Adrenal gland (tissue), 19 donors: ENCODE measurements at places on chromosomes 11 and 22. TPM values are rescaled to one million over a fixed set of nuclear protein-coding genes. Genes with fewer than 3 reads are reported as not detected.

- H3K27ac ChIP-seq = no peak overlapping the region
- H3K36me3 ChIP-seq = no peaks in the 10 kb centered on the region
- H3K4me3 ChIP-seq = no peak overlapping the region
Measured at GRCh38 chr22:22579869-22580604, 21.0 kb upstream of the PRAME start.

OR10A2 gene
- not detected for total RNA-seq

SEC14L6 gene
- 0.36 TPM for total RNA-seq

- peak; percentile 40 for DNase-seq
- no peaks in the 10 kb centered on the region for H3K36me3 ChIP-seq
- peak overlapping the region; percentile 96 for H3K27ac ChIP-seq
- H3K27me3 ChIP-seq = no peaks in the 10 kb centered on the region
- H3K4me1 ChIP-seq = peaks cover 7% of the 10 kb centered on the region
Measured at GRCh38 chr11:67119585-67120391, 725 bp downstream of the KDM2A start.

DNA sequence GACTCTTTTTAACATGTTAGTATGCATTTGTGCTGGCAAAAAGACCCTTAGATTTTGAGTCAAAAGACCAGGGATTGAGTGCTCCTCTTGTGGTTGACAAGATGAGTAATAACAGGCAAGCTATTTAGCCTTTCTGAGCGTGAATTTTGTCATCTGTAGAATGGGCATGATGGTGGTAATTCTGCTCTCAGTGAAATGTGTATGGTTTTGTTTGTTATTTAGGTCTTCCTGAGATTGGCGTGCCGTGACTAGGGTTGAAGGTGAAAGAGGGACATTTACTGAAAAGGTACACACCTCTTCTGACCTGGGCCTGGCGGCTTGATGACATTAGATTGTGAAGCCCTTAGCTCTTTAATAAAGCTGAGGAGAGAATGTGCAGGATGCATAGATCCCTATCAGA is 8.4 kb upstream of the CEP295 start:
- H3K27me3 ChIP-seq = peaks cover 3% of the 10 kb centered on the region
- no peaks in the 10 kb centered on the region for H3K36me3 ChIP-seq
- no peak for DNase-seq
- no peak overlapping the region for H3K4me3 ChIP-seq
- H3K4me1 ChIP-seq = no peaks in the 10 kb centered on the region
- H3K27ac ChIP-seq = no peak overlapping the region

GRCh38 chr11:127345819-127346459 is 345.4 kb upstream of the KIRREL3 start:
- DNase-seq = peak; percentile 67
- no peaks in the 10 kb centered on the region for H3K4me1 ChIP-seq
- no peaks in the 10 kb centered on the region for H3K27me3 ChIP-seq
- H3K27ac ChIP-seq = no peak overlapping the region
- no peaks in the 10 kb centered on the region for H3K36me3 ChIP-seq

USP28 gene
- 14.9 TPM for total RNA-seq

GRCh38 chr11:123536690-123537437 is 106.8 kb downstream of the GRAMD1B start:
- peaks cover 65% of the 10 kb centered on the region for H3K4me1 ChIP-seq
- no peaks in the 10 kb centered on the region for H3K36me3 ChIP-seq
- no peak overlapping the region for H3K4me3 ChIP-seq
- DNase-seq = peak; percentile 76

CARD16 gene
- total RNA-seq = 23.0 TPM

GRCh38 chr22:34017205-34017604 is 96.9 kb upstream of the LARGE1 start:
- no peak overlapping the region for H3K27ac ChIP-seq
- no peak overlapping the region for H3K4me3 ChIP-seq
- no peaks in the 10 kb centered on the region for H3K4me1 ChIP-seq
- no peaks in the 10 kb centered on the region for H3K36me3 ChIP-seq

OR8J3 gene
- not detected for total RNA-seq

GRCh38 chr11:42255906-42256305 is 796.5 kb upstream of the LRRC4C start:
- no peak overlapping the region for H3K27ac ChIP-seq
- DNase-seq = no peak
- no peaks in the 10 kb centered on the region for H3K36me3 ChIP-seq
- H3K27me3 ChIP-seq = no peaks in the 10 kb centered on the region
- H3K4me1 ChIP-seq = no peaks in the 10 kb centered on the region

DNA sequence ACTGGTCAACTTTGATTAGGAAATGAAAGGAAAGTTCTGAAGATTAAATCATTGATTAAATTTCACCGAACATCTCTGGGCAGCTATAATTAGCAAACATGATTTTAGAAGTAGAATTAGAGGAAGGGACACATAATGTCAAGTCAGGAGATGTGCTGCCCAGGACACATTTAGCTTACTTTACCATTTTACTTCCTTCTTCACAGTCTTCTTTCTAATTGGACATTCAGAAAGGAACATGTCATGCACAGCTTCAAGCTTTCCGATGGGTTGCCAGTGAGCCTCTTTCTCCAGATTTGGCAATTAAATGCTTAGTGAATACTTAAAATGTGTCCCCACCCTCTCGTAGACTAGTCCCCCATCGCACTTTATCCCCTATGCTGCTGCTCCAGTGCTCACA is 234.7 kb downstream of the FAM76B start:
- no peaks in the 10 kb centered on the region for H3K36me3 ChIP-seq
- H3K27ac ChIP-seq = no peak overlapping the region
- H3K4me1 ChIP-seq = no peaks in the 10 kb centered on the region
- no peak overlapping the region for H3K4me3 ChIP-seq

DNA sequence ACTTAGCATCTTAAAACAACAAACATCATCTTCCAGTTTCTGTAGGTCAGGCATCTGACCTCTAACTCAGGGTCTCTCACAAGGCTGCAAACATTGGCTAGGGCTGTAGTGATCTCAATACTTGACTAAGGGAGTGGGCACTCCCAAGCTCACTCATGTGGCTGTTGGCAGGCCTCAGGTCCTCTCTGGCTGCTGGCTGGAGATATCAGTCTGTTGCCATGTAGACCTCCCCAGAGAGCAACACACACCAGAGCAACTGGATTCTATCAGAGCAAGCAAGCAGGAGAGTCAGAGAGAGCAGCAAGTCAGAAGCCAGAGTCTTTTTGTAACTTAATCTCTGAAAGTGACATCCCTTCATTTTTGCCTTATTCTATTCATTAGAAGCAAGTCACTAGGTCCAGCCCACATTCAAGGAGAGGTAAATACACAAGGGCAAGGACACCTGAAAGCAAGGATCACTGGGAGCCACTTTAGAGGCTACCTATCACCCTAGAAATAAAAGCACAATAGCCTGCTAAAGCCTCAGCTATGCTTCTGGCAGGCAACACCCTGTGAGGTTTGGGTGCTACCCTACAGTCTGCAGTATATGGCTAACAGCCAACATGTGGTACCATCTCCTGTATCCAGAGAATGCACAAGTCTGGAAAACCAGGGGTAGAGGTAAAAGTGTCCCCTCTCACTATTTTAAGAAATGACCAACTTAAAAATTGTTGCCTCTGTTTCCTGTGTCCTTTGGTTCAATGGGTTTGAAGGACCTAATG is 33.5 kb upstream of the CD44 start:
- H3K4me3 ChIP-seq = no peak overlapping the region
- H3K4me1 ChIP-seq = no peaks in the 10 kb centered on the region
- H3K36me3 ChIP-seq = no peaks in the 10 kb centered on the region
- H3K27ac ChIP-seq = no peak overlapping the region
- peak; percentile 64 for DNase-seq
- no peaks in the 10 kb centered on the region for H3K27me3 ChIP-seq

DNA sequence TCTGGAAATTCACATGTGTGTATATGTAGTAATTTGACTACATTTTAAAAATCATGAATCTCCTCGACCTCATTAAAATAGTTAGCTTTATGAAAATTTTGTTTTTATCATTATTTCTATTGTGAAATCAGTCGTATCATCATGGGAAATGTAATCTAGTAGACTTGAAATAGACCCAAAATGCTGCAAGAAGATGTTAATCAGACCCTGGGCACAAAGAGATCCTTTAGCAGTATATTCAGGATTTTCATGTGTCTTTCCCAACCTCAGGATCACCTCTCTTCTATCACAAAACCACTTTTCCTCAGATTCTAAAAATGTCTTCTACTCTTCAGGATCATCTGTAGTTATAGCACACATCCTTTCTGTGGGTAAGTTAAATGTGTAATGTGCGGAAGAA is 74.9 kb upstream of the ADSL start:
- H3K4me3 ChIP-seq = no peak overlapping the region
- H3K36me3 ChIP-seq = no peaks in the 10 kb centered on the region
- peak overlapping the region; percentile 43 for H3K27ac ChIP-seq
- DNase-seq = no peak
- peaks cover 8% of the 10 kb centered on the region for H3K4me1 ChIP-seq

DNA sequence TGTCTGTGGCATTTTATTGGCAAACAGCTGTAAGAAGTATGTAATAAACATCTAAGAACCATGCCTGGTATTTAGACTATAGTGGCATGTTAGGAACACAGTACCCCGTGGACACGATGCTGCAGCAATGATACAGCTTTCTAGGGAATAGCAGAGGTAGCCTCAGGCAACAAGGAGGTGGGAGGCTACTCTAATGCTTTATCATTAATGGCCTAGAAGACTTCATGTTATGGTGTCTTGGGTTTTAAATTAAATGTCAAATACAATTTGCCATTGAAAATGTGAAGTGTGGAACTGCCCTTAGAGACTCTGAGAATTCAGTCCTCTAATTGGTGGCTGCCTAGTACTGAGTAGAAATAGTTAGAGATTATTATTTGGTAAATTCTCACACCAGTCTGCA is 516.9 kb downstream of the CNTN5 start:
- no peak overlapping the region for H3K4me3 ChIP-seq
- H3K4me1 ChIP-seq = no peaks in the 10 kb centered on the region
- no peak overlapping the region for H3K27ac ChIP-seq
- H3K36me3 ChIP-seq = no peaks in the 10 kb centered on the region
- DNase-seq = no peak
- no peaks in the 10 kb centered on the region for H3K27me3 ChIP-seq

GRCh38 chr11:30902929-30903328 is 316.8 kb upstream of the MPPED2 start:
- no peaks in the 10 kb centered on the region for H3K4me1 ChIP-seq
- H3K36me3 ChIP-seq = no peaks in the 10 kb centered on the region
- H3K4me3 ChIP-seq = no peak overlapping the region
- no peak overlapping the region for H3K27ac ChIP-seq
- H3K27me3 ChIP-seq = no peaks in the 10 kb centered on the region

TMEM109 gene
- 29.3 TPM for total RNA-seq

APOA4 gene
- total RNA-seq = not detected

GGTLC2 gene
- total RNA-seq = not detected

DNA sequence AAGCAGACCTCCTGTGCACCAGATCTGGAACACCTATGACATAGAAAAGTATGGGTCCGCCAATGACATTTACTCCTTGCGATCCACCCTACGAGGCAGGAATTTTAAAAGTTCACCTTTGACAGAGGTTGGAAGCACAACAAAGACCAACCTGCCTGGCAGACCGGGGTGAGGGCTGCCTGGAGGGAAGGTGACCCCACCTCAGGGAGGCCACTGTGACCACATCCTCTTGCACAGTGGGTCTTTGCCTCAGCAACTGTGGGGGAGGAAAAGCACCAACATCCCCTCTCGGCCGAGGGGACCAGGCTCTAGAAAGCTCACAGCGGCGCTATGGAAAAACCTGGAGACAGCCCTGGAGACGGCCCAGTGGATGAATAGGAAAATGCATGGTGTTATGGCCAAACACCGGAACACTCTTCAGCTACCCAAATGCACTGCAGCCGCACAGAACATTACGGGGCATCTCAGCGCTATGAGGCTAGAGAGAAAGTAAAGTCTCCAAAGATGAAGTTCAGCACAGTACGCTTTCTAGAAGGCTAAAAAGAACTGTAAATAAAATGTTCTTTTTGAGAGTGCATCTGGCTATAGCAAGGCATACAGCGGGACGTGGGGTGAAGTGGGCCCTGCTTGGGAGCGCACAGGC is 1.8 kb upstream of the SHISAL1 start:
- no peaks in the 10 kb centered on the region for H3K36me3 ChIP-seq
- no peaks in the 10 kb centered on the region for H3K27me3 ChIP-seq
- H3K4me3 ChIP-seq = no peak overlapping the region
- H3K4me1 ChIP-seq = no peaks in the 10 kb centered on the region
- DNase-seq = no peak

RAPSN gene
- 1.9 TPM for total RNA-seq

CNIH2 gene
- total RNA-seq = 1.2 TPM

GRCh38 chr22:22884888-22885840 is 2.5 kb upstream of the IGLL5 start:
- no peak overlapping the region for H3K4me3 ChIP-seq
- no peak for DNase-seq
- H3K27me3 ChIP-seq = no peaks in the 10 kb centered on the region
- H3K27ac ChIP-seq = no peak overlapping the region
- H3K4me1 ChIP-seq = no peaks in the 10 kb centered on the region
- H3K36me3 ChIP-seq = no peaks in the 10 kb centered on the region

TMEM126B gene
- 66.8 TPM for total RNA-seq

DNA sequence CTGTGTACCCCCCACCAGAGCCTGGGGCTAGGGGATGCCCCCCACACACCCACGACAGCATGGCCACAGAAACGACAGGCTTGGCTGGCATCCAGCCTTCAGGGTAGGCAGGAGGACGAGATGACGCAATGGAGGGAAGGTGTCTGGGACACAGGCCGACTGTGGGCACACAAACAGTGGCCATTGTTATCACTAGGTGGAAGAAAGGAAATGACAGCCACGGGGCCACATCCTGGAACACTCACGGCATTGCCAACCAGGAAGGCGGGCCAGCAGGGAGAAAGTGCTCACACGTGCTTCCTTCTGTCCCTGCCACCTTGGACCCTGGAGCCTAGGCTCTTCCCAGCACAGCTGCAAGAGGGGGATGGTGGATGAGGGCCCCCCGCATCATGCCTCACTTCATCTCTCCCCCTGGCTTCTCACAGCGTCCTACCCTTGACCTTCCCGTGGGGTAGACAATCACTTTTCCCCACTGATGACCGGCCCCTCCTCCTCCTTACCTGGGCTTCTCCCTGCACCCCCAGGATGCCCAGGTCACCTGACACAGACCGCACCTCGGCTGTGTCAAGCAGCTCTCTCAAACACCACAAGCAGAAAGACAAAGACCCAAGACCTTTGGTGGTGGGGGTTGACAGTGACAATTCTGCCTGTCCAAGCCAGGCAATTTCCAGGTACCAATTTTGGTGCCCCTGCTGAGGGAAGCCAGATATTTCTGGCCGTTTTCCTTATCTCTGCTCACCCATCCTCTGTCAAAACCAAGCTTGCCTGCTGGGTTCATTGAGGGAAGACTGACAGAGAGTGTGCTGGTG is 8.6 kb downstream of the PLA2G6 start:
- peak; percentile 70 for DNase-seq
- H3K4me1 ChIP-seq = peaks cover 19% of the 10 kb centered on the region
- H3K27me3 ChIP-seq = no peaks in the 10 kb centered on the region
- H3K4me3 ChIP-seq = no peak overlapping the region

DNA sequence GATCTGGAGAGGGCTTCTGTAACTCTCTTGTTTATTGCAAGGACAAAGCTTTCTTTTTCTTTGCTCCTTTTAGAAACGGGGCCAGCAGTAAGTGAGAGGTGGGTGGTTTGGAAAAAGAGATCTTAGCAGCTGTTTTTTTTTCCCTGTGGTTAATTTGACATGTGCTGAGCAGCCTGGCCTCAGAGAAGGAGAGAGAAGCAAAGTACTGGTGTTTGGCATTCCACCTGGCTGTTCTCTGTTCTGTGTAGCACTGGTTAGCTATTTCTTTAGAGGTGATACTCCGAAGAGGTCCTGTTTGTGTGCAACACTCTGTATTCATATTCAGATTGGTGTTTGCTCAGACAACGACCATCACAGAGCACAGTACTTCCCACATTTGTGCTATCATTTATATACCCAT is 80.8 kb upstream of the SORL1-AS1 start:
- DNase-seq = no peak
- H3K27ac ChIP-seq = no peak overlapping the region
- H3K4me3 ChIP-seq = no peak overlapping the region
- H3K36me3 ChIP-seq = no peaks in the 10 kb centered on the region

TMEM45B gene
- total RNA-seq = 0.06 TPM
